ENCODE measurements at places on chromosomes 13 and 19.

DNA sequence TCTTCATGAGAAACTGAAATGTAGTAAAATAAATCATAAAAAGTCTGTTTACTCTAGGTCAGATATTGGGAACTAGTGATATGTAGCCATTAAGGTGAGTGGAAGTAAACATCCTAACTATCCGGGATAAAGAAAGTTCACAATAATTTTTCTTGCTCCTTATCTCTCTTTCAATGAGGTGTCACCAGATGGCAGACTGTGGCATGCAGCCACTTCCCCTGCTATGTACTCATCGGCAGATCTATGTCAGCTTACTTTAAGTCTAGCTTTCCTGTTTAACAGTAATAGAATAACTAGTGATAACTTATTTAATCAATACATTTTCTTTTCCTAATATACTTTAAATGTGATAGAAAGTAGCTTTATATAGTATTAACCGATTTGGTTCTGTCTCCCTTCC, 181.9 kb downstream of the NDFIP2 start:
- no peak for DNase-seq

- no peak for DNase-seq
Observed at GRCh38 chr13:51957377-51958216, 53.7 kb downstream of the ATP7B start.

DNA sequence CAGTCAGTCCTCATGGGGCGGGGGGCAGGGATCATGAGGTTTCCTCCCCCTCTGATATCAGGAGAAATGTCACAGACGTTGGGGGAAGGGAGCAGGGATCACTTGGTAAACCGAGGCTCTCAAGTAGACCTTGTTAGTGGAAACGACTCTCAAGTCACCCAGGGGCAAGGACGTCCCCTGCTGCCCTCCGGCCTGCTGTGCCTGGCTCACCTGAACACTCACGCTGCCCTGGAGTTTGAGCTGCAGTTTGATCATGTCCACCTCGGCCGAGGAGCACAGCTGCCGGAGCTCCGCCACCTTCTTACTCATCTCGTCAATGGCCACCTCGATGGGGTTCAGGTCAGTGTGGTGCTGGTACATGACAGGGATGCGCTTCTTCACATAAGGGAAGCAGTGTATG, 47.6 kb upstream of the SLC15A1 start:
- DNase-seq = no peak

DNA sequence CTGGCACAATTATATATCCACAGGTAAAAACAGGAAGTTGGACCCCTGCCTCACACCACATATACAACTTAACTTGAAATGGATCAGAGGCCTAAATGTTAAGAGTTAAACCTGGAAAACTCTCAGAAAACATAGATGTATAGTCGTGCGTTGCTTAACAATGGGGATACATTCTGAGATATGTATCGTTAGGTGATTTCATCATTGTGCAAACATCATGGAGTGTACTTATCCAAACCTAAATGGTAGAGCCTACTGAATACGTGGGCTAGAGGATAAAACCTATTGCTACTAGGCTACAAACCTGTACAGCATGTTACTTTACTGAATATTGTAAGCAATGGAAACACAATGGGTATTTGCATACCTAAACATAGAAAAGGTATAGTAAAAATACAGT, 14.8 kb upstream of the CALM3 start:
- no peak for DNase-seq

- no peak for DNase-seq
Observed at GRCh38 chr13:48567515-48568369, 34.9 kb upstream of the RCBTB2 start.

- DNase-seq = no peak
Observed at GRCh38 chr19:10343495-10343894, 4.1 kb upstream of the ICAM3 start.

Data from T1000 (cell line).